ENCODE measurements at places on chromosomes 11 and 22.

- DNase-seq, result no peak
Observed at GRCh38 chr11:65613091-65613928, 711 bp downstream of the MAP3K11 start.

DNA sequence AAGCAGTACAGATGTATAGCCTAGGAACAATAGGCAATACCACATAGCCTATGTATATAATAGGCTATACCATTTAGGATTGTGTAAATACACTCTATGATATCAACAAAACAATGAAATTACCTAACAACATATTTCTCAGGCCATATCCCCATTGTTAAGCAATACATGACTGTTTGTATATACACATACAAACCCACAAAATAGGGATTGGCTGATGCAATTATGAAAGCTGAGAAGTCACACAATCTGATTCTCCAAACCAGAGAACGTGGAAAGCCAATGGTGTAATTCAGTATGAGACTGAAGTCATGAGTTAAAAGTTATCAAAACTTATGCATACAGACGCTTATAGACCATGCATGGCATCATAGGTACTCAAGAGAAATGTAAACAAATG lies 700.1 kb upstream of the RAG2 start:
- no peak for DNase-seq

DNA sequence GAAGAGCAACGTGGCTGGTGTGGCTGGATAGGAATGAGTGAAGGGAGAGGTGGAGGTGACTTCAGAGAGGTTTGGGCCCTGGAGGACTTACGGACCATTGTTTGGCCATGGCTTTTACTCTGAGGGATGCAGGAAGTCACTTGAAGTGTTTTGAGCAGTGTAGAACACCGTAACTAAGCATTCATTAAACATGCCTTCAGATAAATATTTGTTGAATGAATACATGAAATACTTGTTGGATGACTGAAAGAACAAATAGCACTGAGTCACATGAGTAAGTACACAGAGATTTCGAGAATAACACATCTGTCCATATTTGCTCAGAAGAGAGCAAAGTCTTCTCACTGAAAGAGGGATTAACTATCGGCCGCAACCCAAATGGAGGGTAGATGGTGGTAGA lies 182.7 kb upstream of the SNX19 start:
- no peak for DNase-seq

DNA sequence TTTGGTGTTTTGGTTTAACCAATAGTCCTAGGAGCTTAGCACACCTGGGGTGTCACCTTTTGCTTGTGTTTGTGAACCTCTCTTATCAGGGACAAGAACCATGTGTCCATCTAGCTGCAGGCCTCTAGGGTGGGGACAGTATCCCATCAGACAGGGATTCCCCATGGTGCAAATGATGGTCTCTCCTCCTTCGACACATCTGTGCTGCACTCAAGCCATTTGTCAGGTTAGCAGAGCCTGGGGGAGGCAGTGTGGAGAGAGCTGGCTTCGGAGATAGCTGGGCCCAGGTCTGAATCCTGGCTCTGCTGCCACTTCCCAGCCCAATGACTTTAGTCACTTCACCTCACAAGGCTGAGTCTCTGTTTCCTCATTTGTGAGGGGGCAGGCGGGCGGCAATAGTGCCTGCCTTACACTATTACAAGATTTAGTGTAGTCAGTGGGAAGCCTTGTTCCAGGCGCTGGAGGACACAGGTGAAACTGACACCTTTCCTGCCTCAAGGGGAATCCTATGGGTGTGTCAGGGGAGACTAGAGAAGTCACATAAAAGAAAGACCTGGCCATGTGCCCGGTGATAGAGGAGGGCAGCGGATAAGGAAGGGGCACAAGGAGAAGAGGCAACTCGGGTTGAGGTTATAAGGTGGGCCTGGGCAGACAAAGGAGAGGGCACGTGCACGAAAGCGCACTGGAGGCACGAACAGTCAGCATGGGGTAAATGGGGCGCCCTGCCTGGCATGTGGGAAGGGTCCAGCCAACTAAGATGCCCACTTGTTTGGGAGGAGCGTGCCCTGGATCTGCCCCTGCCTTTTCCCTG lies 12.6 kb downstream of the KLHL35 start:
- DNase-seq, result no peak

DNA sequence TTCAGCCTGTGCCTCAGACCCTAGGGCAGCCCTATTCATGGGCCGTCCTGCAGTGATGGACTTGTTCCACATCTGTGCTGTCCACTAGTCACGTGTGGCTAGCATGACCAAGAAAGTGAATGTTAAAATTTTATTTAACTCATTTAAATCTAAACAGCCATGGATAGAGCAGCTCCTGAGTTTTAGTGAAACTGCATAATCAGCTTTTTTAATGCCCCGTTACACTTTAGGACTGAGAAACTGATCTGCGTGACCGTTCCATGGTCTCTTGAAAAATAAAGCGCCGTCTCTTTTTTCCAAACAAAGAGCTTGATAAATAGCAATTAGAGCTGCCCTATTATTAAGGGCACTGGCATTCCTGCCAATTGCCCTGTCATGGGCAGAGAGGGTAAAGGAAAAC lies 76.5 kb upstream of the SNX19 start:
- no peak for DNase-seq

- no peak for DNase-seq
Observed at GRCh38 chr22:37545703-37546436, 14.4 kb upstream of the CDC42EP1 start.

- no peak for DNase-seq
Observed at GRCh38 chr11:115930291-115930690, 426.1 kb upstream of the CADM1 start.

GRCh38 chr11:102155676-102156075 lies 45.4 kb downstream of the YAP1 start:
- DNase-seq, result no peak

GRCh38 chr11:30131535-30131934 lies 99.3 kb upstream of the FSHB start:
- no peak for DNase-seq

GRCh38 chr11:33094157-33094556 lies 54.8 kb downstream of the TCP11L1 start:
- DNase-seq, result no peak

- DNase-seq, result no peak
Observed at GRCh38 chr22:23401111-23401909, 178.8 kb downstream of the IGLL1 start.

DNA sequence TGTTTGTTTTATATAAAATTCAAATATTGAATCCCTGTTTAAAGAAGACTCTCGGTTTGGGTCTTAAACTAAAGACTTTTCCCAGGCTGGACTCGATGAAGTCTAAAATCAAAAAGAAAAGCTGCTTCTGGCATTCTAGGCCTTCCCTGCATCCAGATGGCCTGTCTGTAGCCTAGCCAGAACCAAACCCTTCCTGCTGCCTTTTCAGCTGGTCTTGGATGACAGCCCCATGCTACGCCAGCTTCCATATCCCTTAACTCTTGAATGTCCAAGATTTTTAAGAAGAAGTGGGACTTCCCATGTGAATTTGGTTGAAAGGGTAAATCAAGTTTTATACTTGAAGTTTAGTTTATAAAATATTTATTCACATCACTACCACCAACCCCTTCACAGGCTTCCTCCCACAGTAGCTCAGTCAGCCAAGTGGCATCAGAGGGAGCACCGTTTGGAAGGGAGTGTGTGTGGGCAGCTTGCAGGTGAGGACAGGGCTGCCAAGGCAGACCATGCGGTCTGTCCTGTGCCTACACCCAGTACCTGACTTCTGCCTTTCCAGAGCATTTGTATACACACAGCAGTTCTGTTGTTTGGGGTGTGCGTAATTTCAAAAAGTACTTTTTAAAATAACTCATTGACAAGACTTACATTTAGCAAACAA lies 18.2 kb upstream of the PSMA1 start:
- DNase-seq, result no peak

DNA sequence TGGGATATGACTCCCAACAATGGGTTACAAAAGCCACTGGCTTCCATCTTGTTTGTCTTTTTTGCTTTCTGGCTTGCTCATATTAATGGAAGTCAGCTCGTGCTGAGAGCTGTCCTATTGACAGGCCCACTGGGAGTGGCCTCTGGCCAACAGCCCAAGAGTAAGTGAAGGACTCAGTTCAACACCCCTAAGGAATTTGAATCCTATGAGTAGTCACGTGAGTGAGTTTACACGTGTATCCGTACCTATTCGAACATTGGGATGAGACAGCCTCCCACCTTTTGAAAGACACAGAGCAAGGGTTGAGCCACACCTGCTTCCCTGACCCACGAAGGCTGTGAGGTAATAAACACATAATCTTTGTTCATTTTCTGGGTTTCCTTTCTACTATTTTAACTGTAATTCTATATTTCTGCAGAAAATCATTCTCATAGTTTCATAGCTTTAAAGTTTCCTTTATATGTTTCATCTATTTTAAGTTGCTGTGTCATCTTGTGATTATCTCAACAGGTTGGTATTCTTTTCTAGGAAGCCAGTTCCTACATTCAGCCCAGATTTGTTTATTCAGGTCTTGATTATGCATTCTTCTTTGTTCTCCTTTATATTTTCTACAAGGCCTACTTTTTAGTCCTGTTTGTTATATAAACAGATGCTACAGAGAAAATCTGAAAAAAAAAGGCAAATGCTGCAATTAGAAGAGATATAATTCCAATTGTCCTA lies 802.3 kb downstream of the CNTN5 start:
- no peak for DNase-seq

DNA sequence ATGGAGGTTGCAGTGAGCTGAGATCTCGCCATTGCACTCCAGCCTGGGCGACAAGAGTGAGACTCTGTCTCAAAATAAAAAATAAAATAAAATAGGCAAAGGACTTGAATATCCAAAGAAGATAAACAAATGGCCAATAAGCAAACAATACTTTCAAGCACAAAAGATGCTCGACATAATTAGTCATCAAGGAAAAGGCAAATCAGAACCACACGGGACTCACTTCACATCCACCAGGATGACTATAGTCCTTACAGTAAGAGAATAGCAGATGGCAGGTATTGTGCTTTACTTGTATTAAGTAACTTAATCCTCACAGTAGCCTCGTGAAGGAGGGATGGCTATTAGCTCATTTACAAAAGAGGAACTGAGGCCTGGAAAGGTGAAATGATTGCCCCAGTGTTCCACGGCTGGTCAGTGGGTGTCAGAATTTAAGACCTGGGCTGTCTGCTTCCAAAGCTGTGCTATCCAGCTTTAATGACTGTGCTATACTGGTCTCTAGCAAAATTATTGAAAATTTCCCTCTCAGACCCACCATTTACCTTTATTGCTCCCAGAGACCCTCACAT lies 40.2 kb upstream of the RBFOX2 start:
- no peak for DNase-seq

DNA sequence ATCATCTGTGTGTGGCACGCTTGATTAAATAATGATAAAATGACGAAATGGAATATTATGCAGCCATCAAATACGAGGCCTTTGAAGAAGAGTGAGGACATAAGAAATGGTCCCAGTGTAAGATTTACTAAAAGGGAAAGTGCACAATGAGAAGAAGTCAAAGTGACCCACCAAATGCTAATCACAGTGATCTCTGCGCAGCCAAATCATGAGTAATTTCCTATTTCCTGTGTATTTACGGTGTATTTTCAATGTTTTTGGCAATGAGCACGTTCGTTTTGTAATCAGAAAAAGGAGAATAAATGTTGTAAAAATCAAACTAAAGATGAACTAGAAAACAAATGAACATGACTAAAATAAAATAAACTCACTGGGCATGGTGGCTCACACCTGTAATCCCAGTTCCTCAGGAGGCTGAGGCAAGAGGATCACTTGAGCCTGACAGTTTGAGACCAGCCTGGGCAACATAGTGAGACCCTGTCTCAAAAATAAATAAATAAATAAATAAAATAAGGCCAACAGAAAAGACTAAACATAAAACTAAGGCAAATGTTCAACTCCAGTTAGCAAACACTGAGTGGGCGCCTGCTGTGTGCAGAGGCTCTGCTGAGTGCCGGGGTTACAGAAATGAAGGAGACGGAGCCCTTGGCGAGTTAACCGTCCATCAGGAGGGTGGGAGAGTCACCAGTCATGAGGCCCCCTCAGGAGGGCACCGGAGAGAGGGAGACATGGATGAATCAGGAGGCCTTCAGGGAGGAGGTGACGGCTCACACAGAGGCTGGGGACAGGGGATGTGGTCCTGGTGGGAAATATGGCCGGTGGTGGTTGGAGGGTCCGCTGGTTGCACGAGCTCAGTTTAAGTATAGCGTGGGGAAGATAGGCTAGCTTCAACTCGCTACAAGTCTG lies 26.0 kb upstream of the CBX7 start:
- DNase-seq, result no peak

DNA sequence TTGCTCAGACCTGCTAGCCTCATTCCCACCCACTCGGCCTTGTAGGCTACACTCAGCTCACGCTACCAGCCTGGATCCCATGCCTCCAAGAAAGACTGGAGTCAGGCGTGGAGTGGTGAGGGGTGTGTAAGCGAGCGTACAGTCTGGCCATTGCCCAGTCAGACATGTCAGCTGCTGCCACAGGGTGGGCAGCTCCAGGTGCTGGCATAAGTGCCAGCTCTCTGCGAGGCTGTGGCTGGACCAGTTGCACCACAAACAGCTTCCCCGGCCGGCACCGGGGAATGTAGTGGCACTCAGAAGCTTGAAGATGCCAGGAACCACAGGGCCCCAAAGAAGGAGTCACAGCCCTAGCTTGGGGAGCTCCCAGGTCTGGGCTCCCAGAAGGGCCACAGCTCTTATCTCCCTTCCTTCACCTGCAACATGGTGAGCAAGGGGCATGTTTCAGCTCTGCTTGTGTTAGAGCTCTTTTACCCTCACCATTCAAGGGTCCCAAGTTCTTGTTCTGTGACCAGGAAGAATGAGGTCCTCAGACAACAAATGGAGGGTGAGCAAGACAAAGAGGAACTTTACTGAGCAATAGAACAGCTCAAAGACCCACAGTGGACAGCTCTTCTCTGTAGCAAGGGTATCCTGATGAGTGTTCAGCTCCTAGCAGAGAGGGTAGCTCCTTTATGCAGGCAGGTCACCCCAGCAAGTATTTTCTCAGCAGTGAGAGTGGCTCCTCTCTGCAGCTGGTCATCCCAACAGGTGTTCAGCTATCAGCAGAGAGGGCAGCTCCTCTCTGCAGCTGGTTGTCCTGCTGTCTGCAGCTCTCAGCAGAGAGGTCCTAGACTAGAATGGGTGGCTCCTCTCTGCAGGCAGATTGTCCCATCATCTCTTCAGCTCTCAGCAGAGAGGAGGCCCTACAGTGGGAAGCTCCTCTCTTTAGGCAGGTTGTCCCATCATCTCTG lies 6.0 kb downstream of the SBF2 start:
- DNase-seq, result no peak

- no peak for DNase-seq
Observed at GRCh38 chr11:61072316-61073109, 29.8 kb upstream of the CD5 start.

- no peak for DNase-seq
Observed at GRCh38 chr11:66904055-66904454, 47.2 kb downstream of the LRFN4 start.

- DNase-seq, result no peak
Observed at GRCh38 chr11:80473562-80473961, 1032.7 kb upstream of the TENM4 start.

GRCh38 chr22:31829505-31829904 lies 75.7 kb downstream of the DEPDC5 start:
- no peak for DNase-seq

GRCh38 chr11:132540581-132540980 lies 991.7 kb downstream of the OPCML start:
- DNase-seq, result no peak

- no peak for DNase-seq
Observed at GRCh38 chr11:118434553-118435289, 1.6 kb upstream of the KMT2A start.

All from activated T-helper 1 cell treated with Interleukin-2 at 50 U/mL for 16 hours (primary cell).